ENCODE measurements at places on chromosomes 4 and X. TPM values are rescaled to one million over a fixed set of nuclear protein-coding genes. Genes with fewer than 3 reads are reported as not detected.

GRCh38 chr4:53527326-53527725, 64.0 kb downstream of the LNX1 start:
- no peak for DNase-seq

GRCh38 chr4:48968814-48969213, 17.3 kb upstream of the CWH43 start:
- DNase-seq: no peak

The IQCM gene
- not detected for total RNA-seq

GRCh38 chrX:68841251-68842049, 12.6 kb downstream of the EFNB1 start:
- no peak for DNase-seq

The ZNF157 gene
- 0.63 TPM for total RNA-seq

DNA sequence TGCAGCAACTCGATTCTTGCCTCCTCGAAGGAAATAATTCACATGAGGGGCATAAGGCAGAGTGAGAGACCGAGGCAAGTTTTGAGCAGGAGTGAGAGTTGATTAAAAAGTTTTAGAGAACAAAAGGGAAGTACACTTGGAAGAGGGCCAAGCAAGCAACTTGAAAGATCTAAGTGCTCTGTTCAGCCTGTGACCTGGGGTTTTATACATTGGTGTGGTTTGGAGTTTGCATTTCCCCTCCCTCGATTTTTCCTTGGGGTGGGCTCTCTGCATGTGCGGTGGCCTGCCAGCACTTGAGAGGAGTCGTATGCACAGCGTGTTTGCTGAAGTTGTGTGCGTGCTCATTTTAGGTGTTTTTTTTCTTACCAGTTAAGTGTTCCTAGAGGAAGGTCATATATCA, 356.4 kb downstream of the KLHL4 start:
- DNase-seq: no peak

GRCh38 chrX:39162322-39162735, 361.1 kb downstream of the MID1IP1 start:
- no peak for DNase-seq

- DNase-seq: peak; percentile 71
These were observed 68.4 kb downstream of the ARHGEF38 start for GRCh38 chr4:105620640-105621323.

The GATA1 gene
- total RNA-seq: not detected

The CYTL1 gene
- 8.2 TPM for total RNA-seq

The CCKAR gene
- not detected for total RNA-seq

- no peak for DNase-seq
These were observed 137.6 kb upstream of the ESX1 start for GRCh38 chrX:104392350-104392749.

DNA sequence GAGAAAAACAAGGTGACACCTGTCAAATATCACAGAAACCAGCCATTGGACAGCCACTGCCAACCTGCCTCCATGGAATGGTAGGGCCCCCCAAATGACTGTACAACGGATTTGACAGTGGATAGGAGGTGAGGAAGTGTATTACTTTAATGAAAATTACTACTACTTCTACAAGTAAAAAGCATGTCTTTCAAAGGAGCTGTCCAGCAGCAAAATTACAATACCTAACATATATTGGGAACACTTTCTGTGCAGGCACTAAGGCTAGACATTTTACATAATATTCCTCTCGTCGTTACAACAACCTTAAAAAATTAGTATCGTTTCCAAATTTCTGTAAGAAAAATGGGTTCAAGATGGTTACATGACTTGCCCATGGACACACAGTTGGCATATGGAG, 14.9 kb downstream of the PPP3CA start:
- DNase-seq: no peak

The CSAG2 gene
- not detected for total RNA-seq

The GAGE13 gene
- not detected for total RNA-seq

The GTPBP6 gene
- total RNA-seq: 49.5 TPM

The BGN gene
- total RNA-seq: 10.3 TPM

DNA sequence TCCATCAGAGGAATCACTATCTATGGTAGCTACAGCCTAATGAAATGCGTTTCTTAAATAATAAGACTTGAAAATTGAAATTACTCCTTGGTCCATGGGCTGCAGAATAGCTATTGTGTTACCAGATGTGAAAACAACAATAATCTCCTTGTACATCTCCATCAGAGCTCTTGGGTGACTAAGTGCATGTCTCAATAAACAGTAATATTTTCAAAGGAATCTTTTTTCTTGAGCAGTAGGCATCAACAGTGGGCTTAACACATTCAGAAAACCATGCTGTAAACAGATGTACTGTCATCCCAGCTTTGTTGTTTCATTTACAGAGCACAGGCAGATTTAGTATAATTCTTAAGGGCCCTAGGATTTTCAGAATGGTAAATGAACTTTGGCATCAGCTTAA, 67.3 kb downstream of the GLUD2 start:
- DNase-seq: no peak

DNA sequence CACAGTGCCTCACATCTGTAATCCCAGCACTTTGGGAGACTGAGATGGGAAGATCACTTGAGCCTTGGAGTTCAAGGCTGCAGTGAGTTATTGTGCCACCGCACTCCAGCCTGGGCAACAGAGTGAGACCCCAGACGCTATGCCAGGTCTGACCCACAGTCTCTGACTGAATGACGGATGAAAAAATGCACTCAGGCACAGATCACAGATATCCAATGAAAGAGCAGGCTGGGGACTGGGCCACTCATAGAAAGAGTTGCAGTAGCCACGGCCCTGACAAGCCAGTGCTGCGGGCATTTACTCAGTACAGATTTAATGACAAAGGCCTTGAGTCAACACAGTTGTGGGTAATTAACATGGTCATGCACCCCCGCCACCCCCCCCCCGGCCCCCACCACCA, 22.7 kb downstream of the NUDT6 start:
- no peak for DNase-seq

DNA sequence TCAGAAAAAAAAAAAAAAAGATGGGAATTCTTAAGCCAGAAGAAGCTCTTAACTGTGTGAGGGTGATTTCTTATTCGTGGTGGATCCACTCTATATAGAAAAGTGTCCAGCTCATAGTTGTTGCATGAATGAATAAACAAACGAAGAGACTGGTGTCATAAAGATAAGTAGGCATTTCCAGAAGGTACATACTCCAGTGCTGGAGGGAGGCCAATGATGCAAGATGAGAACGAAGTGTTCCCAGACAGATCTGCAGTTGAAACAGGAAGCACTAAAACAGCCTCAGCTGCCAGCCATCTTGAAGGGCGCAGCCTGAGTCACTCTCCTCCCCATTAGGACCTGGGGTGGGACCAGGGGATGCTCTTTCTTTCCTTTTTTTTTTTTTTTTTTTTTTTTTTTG, 47.4 kb upstream of the HOPX start:
- DNase-seq: peak; percentile 44

GRCh38 chr4:184293552-184293951, 75.9 kb upstream of the ENPP6 start:
- no peak for DNase-seq

DNA sequence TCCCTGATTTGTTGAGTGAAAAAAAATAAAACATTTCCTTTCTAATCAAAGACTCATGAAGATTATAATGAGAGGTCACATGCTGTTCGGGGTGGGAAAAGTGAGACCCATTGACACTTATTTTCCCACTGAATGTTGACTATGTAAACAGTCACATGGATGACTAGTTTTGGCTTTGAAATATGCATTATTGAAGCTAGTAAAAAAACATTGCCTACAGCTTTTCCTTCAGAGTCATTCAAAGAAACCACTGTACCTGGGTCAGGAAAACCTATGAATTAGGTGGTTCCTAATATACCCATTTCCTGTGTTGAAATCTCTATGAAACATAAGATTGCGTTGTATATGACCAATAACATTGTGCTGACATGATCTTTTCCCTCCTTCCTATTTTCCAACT, 251.2 kb downstream of the CFAP299 start:
- DNase-seq: no peak

The MOSPD2 gene
- 10.3 TPM for total RNA-seq

The COX7B2 gene
- not detected for total RNA-seq

DNA sequence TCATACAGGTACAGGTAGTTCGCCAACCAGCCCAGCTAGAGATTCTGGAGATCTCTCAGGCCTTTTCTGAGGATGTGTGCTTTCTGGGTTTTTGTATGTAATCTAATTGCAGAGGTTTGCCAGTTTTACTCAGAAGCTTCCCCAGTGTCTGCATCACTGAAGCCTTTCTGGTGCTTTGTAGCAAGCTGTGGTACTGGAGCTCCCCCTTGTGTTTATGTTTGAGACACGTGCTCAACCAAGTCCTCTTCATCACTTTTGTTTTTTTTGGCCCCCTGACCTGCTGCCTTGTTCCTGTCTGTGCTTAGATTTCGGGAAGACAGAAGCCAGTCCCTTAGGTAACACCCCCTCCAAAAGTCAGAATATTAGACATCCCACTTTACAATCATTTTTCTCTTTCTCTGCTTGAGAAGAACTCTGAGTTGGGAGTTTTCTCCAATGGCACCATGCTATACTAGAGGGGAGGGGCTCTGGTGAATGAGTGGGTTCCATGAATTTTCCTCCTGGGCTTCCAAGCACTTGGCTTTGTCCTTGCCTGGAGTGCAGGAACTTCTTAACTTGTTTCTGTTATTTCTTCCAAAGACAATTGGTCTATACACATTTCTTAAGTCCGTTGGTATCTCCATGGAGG, 128.4 kb upstream of the TBC1D9 start:
- DNase-seq: peak; percentile 4

- DNase-seq: no peak
These were observed 61.9 kb downstream of the SEC24B start for GRCh38 chr4:109495514-109495913.

- DNase-seq: no peak
These were observed 50.8 kb upstream of the ELF2 start for GRCh38 chr4:139227729-139228404.

DNA sequence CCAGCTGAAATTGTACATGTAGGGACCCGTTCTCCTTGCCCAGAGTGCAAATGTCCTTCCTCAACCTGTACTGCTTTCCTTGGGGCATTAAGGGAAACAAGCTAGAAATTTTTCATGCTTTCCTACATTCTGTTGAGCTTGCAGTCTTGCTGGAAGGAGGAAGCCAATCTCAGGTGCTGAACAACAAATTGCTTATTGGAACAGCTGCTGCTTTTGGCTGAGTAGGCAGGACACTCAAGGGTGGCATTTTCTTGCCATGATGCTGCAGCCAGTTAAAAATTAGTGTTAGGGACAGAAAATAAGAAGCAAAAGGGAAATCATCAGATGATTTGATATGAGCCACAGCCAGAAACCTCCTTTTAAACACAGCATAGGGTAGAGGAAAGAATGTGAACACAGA, 223.7 kb downstream of the QDPR start:
- DNase-seq: no peak

GRCh38 chr4:3480528-3481112, 17.5 kb downstream of the DOK7 start:
- DNase-seq: peak; percentile 34

The OPHN1 gene
- total RNA-seq: 3.1 TPM

DNA sequence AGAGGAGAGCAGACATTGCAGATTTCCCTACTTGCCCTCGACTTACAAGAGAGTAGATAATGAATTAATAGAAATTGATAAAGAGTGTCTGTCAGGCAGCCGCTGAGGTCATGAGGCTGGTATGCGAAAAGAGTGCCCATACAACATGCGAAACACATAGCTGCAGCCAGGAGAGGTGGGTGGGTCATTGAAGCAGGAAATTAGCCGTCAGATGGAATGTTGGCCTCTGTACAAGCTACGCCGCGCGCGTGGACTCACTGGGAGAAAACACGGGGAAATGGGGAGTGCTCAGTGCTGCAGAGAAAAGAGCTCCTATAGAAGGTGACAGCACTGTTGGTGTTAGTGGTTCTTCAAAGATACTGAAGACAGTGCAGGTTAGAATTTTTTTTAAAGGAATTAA, 125.1 kb downstream of the RAPGEF2 start:
- DNase-seq: peak; percentile 79

The ADGRG2 gene
- 0.88 TPM for total RNA-seq

The GSX2 gene
- not detected for total RNA-seq

DNA sequence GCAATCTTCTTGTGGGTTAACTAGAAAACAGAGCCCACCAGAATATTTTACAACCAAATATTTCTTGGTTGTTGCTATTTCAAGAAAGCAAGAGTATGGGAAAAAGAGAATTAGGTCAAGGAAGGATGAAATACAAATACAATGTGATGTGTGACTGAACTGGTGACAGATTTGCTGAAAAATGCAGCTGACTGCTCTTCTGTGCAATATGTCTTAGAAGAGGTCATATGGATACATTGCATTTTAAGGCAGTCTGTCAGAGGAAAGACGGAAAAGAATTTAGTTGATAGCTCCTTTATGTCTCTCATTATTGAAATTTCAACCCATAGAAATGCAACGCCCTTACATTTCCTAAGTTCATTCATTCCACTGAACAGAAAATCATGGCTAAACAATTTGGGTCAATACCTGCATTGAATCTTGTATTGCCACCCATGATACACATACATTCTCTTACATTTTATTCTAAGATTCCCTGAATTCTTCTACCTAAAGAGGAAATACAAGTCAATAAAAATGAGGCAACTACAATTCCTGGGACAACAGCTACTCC, 423.1 kb downstream of the ADAM29 start:
- DNase-seq: no peak

GRCh38 chr4:126591583-126591982, 1041.2 kb upstream of the INTU start:
- DNase-seq: no peak

- no peak for DNase-seq
These were observed 34.7 kb downstream of the P2RY10 start for GRCh38 chrX:78979789-78980464.

GRCh38 chrX:53337101-53337500, 55.7 kb upstream of the IQSEC2 start:
- DNase-seq: no peak

The YY2 gene
- 1.8 TPM for total RNA-seq

DNA sequence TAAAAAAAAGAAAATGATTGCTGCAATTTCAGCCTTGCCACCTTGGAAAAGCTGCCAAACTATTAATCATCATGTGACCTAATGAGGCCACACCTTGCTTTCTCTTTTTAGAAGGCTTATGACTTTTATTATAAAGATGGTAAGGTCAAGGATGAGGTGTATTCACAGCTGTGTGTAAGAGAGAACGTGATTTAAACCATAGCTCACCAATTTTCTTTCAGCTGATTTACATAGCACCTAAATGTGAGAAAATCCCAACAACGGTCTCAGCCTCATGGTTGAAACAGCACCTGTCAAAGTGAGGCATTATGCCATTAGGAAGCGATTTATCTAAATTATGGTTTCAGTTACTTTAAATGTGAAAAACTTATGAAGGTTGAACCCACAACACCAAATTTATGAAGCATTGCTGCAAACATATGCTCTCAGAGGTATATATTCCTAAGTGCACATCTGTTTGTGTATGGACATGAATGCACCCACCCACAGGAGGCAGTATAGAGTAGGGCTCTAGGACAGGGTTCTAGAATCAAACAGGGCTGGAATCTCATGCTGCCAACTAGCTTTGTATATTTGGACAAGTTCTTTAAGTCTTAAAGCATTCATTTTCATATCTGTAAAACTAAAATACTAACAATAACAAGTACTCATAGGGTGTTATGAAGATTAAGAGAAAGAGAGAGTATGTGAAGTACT, 40.7 kb downstream of the ANXA3 start:
- no peak for DNase-seq

Data from kidney epithelial cell (primary cell).